ENCODE measurements at places on chromosomes 11 and 22. TPM values are rescaled to one million over a fixed set of nuclear protein-coding genes. Genes with fewer than 3 reads are reported as not detected.
A peak's percentile ranks its signal among the peaks of the same experiment; 100 is the strongest.

DNA sequence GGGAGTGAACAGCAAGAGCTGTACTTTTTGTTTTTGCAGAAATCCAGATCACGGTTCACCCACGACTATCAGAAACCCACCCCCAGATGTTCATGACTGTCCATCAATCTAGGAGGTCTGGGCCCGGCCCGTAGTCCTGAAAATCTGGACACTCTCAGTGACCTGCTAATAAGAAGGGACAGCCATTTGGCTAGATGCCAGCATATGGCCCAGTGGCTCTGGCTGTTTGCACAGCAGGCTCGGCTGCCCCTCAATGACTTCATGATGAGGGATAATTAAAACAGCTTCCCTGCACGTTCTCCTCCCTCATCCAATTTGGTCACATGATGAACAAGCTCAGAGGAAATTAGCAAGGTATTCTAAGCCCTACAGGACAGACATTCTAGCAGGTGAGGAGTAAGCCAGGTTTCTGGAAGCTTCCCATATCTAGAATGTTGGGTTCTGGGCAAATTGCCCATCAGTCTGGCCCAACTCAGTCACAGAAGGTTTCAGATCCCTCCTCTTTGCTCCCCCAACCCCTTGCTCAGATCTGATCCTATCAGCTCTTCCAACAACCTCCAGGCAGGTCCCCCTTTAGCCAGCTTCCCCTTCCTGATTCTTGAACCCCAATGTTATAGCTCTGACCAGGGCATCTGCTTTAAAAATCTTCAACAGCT lies 397.3 kb downstream of the SHANK2 start:
- no peak for DNase-seq

DNA sequence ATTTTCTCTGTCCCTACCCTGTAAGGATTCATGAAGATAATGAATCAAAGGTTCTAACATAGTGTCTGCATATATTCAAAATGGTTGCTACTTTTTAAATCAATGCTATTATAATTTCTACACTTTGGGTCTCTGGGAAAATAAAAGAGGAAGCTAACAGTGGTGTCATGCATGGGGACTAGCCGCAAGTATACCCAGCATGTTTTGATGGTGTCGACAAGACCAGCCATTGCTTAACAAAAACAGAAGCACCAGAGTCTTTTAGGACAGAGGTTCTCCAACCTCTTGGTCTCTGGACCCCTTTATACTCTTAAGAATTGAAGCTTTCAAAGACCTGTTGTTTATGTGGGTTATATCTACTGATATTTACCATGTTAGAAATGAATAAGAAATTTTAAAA lies 37.8 kb downstream of the RNF141 start:
- no peak for DNase-seq

DNA sequence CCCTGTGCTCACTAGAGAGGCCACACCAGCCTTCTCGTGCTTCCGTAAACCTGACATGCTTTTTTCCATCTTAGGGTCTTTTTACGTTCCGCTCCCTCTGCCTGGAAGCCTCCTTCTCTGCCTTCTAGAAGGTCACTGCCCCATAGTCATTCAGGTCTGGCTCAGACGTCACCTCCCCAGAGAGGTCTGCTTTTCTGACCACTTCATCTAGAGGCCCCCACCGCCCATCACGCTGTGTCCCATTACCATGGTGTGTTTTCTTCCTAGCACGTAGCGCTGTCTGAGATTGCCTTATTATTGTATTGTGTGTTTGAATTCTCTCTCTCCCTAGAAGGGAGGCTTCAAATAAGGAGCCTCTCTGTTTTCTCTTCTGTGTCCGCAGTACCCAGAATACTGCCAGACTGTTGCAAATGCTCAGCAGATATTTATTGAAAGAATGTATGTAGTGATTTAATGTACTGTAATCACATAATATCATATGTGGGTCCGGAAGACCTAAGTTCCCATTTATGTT lies 10.0 kb downstream of the TAB1 start:
- no peak for DNase-seq

DNA sequence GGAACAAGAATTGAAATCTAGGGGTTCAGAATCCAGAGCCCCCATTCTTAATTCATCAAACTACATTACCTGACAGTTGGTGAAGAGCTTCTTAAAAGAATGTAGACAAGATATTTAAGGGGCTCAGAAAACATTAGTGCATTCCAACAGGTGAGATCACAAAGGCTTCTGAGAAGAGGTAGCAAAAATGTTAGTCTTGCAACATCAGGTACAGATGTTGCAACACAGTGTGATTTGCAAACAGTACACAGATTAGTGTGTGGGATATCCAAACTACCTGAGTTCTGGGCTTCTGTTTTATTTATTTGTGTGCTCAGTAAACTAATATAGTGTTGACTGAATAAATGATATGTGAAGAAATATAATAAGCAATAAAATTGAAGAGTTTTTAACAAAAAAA lies 11.8 kb downstream of the CASP4 start:
- no peak for DNase-seq

- DNase-seq = no peak
Measured at GRCh38 chr11:61138935-61139334, 22.3 kb downstream of the VPS37C start.

GRCh38 chr22:36419912-36420882 lies 32.4 kb upstream of the MYH9 start:
- no peak for DNase-seq

DNA sequence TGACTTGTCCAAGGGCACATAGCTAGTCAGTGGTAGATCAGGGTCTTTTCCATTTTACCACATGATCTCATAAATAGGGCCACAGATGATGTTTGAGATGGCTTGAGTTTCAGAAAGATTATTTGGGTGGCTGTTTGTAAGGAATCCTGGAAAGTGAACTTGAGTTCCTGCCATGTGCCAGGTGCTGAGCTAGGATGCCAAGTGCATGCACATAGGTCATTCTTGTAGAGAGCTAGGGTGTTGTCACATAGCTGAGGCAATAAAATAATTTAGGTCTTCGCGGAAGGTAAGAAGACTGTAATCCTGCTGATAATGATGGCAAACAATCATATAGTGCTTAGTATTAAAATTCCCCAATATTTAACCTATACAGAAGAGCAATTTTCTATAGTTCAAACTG lies 1162.6 kb upstream of the TENM4 start:
- DNase-seq = no peak

- DNase-seq = no peak
Measured at GRCh38 chr11:1916986-1917522, 2.4 kb upstream of the TNNT3 start.

GRCh38 chr11:122812638-122813037 lies 25.7 kb upstream of the CRTAM start:
- no peak for DNase-seq

DNA sequence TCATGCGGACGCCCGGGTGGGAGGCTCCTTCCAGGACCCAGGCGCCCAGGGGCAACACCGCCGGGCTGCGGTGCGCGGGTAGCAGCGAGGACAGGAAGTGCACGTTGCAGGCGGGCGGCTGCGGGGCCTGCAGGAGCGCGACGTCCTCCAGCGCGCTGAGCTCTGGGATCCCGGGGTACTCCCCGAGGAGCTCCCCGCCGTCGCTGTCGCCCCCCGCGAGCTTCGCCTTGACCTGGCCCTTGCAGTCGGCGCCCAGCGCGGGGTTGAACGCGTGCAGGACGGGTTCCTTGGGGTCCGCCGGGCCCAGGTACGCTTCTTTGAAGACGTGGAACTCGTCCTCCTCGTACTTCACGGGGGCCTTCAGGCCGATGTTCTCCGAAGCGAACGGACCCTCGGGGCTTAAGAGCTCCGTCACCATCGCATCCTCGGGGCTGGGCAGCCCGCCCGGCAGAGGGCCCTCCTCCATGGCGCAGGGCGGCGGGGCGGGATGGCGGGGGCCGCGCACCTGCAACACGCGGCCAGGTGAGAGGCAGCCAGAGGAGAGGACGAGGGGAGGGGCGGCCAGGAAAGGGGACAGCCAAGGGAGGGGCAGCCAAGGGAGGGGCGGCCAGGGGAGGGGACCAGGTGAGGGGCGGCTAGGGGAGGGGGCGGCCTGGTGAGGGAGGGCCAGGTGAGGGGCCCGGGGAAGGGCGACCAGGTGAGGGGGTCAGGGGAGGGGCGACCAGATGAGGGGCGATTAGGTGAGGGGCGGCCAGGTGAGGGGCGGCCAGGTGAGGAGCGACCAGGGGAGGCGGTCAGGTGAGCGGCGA lies 921 bp downstream of the TESMIN start:
- DNase-seq = peak; percentile 41

DNA sequence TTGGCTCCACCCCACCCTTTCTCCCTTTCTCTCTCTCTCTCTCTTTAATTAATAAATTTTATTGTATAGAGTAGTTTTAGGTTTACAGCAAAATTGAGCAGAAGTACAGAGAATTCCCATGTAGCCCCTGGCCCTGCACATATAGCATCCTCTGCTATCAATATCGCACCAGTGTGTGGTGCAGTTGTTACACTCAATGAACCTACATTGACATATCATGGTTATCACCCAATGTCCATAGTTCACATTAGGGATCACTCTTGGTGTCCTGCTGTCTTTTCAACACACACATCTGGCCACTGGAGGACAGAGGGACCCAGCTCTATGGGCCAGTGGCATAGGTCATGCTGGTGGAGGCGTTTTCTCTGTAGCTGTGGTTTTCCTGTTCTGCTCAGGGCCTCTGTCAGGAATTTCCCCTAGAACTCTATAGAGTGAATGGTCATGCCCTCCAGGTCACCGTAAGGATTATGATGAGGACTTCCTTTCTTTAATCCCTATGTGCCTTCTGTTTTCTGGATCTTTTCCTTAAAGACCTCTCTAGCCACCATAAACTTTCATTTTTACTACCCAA lies 98.2 kb upstream of the NAV2 start:
- no peak for DNase-seq

DNA sequence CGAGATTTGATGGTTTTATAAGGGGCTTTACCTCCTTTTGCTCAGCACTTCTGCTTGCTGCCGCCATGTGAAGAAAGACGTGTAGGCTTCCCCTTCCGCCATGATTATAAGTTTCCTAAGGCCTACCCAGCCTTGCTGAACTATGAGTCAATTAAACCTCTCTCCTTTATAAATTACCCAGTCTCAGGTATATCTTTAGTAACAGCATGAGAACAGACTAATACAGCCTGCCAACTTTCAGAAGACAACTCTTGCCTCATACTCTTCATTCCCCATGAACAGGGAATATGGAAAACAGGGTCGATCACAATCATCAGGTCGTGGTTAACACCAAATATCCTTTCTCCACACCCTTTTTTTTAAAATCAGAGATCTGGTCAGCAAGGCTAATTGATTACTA lies 83.0 kb downstream of the MPPED2 start:
- no peak for DNase-seq

- DNase-seq = no peak
Measured at GRCh38 chr22:28951530-28951929, 68.2 kb downstream of the ZNRF3 start.

GRCh38 chr11:67055812-67056211 lies 835 bp upstream of the RHOD start:
- DNase-seq = no peak

DNA sequence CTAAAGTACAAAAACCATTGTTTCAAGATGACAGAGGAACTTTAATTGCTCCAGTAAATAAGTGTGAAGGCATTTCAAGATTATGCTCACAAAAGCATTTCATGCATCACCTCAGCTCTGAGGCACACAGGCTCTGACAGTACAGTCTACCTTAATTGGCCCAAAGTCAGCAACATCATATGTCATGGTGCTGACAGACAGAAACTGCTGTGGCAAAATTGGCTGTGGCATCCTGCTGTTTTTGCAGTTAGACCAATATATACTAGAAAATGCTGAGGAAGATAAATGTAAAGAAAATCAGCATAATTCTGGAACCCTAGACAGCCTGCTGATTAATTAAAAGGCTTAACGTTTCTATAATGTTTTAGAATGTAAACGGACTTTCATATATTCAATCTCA lies 34.9 kb upstream of the PPP2R1B start:
- no peak for DNase-seq

DNA sequence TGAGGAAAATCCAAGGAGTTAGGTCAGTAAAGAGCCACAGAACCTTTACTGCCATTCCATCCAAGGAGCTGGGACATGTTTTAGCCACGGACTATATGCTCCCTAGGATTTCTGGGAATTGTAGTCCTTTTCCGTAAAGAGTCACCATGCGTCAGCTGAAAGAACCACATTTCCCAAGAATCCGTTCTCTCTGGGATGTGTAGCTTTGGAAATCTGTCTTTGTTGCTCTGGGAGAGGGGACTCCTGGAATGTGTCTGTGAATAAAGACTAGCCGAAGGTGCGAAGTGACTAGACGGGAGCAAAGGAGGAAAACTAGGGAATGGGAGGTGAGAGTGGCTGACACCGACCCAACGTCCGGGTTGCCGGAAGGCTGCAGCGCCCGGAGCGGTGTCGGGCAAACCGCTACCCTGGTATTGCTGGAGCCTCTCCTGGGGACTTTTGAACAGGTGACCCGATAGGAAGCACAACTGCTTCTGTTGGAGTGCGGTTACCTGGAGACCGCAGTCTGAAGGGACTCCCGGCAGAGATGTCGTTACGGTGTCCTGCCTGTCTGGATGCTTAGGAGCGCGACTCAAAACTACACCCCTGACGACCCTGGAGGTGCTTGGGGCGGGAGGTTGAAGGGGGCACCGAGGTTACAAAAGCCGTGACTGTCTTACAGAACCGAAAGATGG lies at the start of gene IFTAP:
TSS of gene IFTAP (plus strand) at position 187 of the 674 bp plus-strand sequence. CDS start 15,602 bp downstream, outside the sequence.
- DNase-seq = peak; percentile 45

GRCh38 chr11:2674658-2675131 lies 25.1 kb downstream of the KCNQ1OT1 start:
- no peak for DNase-seq

TCN2 gene
- total RNA-seq = 59.5 TPM

OR51I2 gene
- not detected for total RNA-seq

TEAD1 gene
- total RNA-seq = 54.4 TPM

TRIM29 gene
- not detected for total RNA-seq

CSF2RB gene
- total RNA-seq = 12.0 TPM

JAML gene
- 0.31 TPM for total RNA-seq

CCDC81 gene
- total RNA-seq = 0.33 TPM

DNAJB7 gene
- total RNA-seq = not detected

Measured in endothelial cell (in vitro differentiated cells).